ENCODE measurements at places on chromosomes 4 and X.

GRCh38 chr4:128298852-128299251 is 11.2 kb upstream of the PGRMC2 start:
- no peak for DNase-seq

- DNase-seq: no peak
Observed at GRCh38 chr4:172688534-172688933, 480.1 kb upstream of the GALNT7 start.

DNA sequence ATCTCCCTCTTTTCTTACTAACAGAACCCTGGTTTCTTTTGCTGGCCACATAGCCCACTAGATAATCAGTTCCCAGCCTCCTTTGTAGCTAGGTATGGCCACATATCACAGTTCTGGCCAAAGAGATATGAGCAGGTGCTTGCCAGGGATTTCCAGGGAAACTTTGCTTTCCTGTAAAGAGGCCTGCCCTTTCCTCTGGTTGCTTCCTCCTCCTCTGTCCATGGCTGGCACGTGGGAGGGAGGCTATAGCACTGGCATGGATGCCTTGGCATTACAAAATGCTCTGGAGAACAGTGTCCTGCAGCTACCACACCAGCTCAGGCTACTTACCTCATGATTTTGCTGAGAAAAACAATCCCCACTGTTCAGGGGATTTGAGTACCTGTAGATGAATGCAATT is 27.5 kb downstream of the RAB33B start:
- no peak for DNase-seq

GRCh38 chrX:136192839-136193414 is 45.6 kb downstream of the FHL1 start:
- DNase-seq: no peak
